Spinal cord (tissue), 10 donors: ENCODE measurements at places on chromosomes 16 and 17.

GRCh38 chr17:49821916-49822315 lies 26.0 kb downstream of the TAC4 start:
- H3K36me3 ChIP-seq = peaks cover 35% of the 10 kb centered on the region
- DNase-seq = no peak
- H3K27me3 ChIP-seq = no peaks in the 10 kb centered on the region
- peaks cover 3% of the 10 kb centered on the region for H3K4me1 ChIP-seq

DNA sequence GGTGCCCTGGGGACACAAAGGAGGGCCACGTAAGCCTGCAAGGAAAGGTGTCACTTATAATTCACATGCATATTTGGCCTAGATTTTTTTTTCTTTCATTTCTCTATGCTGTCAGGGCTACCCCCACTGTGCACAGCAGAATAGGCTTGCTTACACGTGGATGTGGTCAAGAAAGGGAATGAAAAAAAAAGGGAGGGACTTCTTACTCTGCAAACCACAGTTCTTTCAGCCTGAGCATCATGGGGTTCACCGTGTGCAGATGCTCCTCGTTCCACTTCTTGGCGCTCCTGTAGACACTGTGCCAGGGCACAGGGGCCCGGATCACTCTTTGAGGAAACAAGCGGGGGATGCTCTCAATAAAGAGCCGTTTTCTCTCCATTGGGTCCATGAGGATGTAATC lies 16.6 kb downstream of the DNAH3 start:
- no peaks in the 10 kb centered on the region for H3K36me3 ChIP-seq
- H3K4me3 ChIP-seq = no peak overlapping the region
- no peaks in the 10 kb centered on the region for H3K4me1 ChIP-seq
- no peak for DNase-seq
- no peaks in the 10 kb centered on the region for H3K27me3 ChIP-seq
- H3K27ac ChIP-seq = no peak overlapping the region

DNA sequence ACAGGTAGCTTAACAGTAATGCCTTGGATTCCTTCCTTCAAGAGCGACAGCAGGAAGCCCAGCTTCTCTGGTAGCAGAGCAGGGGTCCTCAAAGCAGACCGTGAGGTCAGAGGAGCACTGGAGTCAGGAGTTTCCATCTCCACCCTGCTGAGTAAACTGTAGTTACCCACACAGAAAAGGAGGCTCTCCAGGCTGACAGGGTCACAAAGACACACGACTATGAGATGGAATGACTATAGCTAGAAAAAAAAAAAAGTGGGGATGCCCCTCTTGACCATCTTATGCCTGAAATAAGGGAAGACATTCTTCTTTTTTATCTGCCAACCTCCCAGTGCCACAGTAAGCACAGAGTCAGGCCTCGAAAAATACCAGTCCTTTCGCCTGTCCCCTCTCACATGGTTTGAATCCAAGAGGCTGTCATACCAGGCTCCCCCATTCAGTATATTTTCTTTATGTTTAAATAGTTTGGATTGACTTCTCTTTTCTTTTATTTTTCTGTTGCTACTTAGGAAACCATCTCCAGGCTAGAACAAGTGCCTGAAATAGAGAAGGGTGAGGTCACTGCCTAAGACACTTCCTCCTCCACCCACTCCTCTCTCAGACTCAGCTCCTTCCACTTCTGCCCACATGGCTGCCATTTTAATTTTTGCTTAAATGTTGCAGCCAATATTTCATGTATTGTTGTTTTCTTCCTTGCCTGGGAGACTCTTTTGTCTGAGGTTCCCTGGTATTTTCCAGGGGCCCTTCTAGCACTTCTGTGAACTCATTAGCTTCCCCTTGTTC lies 707.4 kb downstream of the MAF start:
- no peaks in the 10 kb centered on the region for H3K27me3 ChIP-seq
- no peaks in the 10 kb centered on the region for H3K36me3 ChIP-seq
- H3K4me3 ChIP-seq = no peak overlapping the region

GRCh38 chr17:57182621-57183020 lies 73.7 kb upstream of the MSI2 start:
- H3K27ac ChIP-seq = no peak overlapping the region
- no peak overlapping the region for H3K4me3 ChIP-seq
- H3K27me3 ChIP-seq = no peaks in the 10 kb centered on the region
- no peaks in the 10 kb centered on the region for H3K36me3 ChIP-seq

DNA sequence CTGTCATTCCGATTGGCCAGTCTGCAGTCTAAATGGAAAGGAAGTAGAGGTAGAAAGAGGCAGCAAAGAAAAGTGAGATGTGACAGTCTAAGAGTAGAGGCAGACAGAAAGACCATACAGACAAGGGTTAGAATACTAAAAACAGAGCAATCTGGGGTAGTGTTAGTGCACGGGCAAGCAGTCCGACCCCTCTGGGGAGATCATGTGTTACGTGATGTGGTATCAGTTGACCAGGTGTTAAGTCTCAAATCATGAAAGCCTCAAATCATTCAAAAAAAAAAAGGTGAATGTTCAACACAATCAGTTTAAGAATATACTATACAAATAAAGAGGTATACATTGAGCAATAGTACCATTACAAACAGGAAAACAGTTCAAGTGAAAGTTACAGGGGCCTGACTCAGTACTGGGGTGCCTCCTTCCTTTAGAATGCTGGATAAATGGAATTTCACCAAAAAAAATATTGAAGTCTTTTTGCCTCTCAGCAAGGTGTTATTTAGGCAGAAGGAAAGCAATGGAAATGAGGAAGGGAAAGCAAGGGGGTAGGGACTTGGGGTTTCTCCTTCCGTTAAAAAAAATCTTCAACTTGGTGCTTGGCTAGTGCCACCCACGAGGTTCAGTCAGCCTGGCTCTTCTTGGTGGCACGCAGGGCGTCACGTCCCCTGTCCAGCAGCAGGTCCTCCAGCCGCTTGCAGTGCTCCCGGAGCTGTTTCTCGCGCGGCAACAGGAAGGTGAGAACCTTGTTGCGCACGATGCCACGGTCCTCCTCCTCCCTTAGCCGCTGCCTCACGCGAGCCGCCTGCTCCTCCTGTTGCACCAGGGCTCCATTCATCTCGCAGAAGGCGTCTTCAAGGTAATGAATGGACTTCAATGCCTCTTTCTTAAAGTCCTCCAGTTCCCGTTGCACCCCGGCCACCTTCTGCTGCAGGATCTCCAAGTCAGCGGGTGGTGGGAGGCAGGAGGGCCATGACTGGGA lies 616 bp downstream of the CCDC182 start:
- no peak overlapping the region for H3K27ac ChIP-seq
- no peak for DNase-seq
- no peaks in the 10 kb centered on the region for H3K27me3 ChIP-seq
- H3K36me3 ChIP-seq = no peaks in the 10 kb centered on the region
- peaks cover 5% of the 10 kb centered on the region for H3K4me1 ChIP-seq

DNA sequence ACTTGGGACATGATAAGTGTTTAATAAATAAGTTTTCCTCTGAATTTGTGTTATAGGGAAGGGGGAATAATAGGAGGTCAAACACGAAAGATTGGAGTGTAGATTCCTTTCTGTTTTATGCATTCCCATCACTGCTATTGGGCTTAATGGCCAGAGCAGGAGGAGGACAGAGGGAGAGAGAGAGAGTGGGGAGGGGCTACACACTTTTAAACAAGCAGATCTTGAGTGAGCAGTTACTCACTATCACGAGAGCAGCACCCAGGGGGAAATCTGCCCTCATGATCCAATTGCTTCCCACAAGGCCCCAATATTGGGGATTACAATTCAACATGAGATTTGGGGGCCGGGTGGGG lies 505.0 kb downstream of the GRIN2A start:
- H3K27ac ChIP-seq = no peak overlapping the region
- H3K36me3 ChIP-seq = no peaks in the 10 kb centered on the region
- H3K4me3 ChIP-seq = no peak overlapping the region
- DNase-seq = no peak
